Esophagus muscularis mucosa (tissue), 4 donors: ENCODE measurements at places on chromosomes 2 and 18.

DNA sequence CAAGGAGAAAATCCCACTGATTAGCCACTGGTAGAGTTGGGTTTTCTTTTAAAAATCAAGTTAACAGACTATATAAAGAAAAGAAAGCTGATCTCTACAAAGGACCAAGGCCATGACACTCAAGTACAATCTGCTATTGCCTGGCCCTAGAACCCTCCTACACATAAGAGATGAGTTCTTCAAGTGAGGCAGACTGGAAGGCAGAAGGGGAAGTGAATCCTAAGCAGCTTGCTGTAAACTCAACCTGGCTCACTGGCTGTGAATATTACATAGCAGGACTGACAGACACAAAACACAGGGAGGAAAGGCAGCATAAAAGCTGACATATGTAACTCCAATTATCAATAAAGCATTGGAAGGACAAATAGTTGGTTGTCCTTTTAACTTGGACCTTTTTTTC lies 65.4 kb downstream of the TRIP12 start:
- DNase-seq: no peak

DNA sequence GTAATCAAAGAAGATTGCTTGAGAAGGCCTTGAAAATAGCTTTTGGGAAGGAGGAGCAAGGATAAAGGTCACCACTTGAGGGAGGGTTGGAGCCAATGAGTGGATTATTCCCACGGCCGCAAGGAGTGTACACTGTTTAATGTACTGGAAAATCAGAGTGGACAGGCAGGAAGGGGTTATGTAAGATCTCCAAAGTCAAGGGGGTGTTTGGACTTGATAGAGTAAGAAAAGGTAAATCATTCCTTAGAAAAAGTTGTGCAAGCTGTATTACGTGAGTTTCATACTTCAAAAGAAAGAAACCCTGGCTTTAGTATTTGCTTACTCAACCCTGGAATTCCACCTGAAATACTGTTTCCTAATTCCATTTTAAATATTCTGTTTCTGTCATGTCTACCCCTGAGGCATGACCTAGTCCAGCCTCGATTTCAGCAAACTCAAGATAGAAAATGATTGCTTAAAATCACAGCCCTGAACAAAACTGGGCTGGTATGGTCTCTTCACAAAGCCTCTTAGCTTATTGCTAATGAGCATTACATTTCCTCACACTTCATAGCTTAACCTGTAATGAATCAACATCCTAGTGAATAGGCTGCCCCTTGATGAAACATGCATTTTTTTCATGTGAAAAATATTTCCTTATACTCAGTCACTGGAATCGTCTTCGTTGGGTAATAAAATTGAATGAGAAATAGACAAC lies 1.1 kb downstream of the MREG start:
- DNase-seq: no peak

GRCh38 chr2:19987936-19988335 lies 2.0 kb downstream of the WDR35 start:
- DNase-seq: no peak

DNA sequence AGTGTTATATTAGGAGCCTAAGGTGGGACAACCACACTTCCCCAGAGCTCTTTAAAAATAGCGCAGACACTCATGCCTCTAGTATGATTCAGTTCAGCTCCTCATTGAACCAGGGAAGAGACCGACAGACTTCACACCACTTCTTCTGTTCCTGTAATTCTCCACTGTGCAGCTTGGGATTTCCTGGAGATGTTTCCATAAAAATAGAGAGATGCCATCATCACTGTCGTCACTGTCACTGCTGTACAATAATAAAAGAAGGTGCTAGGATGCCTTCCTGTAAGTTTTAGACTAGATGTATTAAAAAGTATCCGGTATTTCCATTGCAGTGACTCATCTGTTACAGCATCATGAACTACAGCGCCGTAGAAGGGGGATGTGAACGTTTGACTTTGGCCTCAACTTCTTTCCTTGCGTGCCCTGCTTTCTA lies 110.9 kb downstream of the FAM210A start:
- DNase-seq: peak; percentile 5

GRCh38 chr2:25829377-25829704 lies 48.9 kb downstream of the ASXL2 start:
- no peak for DNase-seq

- no peak for DNase-seq
These were observed 479.1 kb downstream of the MBD2 start for GRCh38 chr18:53745224-53745967.

DNA sequence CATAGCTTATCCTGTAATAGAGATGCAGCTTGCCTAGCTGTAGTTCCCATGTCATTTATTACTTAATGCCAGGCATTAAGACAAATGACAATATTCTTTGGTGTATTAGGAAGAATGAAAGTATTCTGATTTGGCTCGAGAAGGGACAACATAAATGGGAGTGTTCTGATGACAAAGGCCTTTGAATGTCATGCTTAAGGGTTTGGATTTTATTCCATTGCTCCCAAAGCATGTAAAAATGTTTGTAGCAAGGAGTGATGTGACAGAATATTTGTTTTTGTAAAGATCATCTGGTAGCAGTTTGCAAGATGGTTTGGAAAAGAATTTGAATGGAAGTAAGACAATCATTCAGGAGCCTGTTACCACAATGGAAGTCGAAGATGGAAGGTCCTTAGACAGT lies 30.4 kb downstream of the EEF1B2 start:
- DNase-seq: no peak

- no peak for DNase-seq
These were observed 9.4 kb downstream of the PELI1 start for GRCh38 chr2:64134813-64135212.

- no peak for DNase-seq
These were observed 402.6 kb downstream of the ALK start for GRCh38 chr2:29518646-29519337.

- no peak for DNase-seq
These were observed 58.1 kb upstream of the NFATC1 start for GRCh38 chr18:79337620-79338019.

DNA sequence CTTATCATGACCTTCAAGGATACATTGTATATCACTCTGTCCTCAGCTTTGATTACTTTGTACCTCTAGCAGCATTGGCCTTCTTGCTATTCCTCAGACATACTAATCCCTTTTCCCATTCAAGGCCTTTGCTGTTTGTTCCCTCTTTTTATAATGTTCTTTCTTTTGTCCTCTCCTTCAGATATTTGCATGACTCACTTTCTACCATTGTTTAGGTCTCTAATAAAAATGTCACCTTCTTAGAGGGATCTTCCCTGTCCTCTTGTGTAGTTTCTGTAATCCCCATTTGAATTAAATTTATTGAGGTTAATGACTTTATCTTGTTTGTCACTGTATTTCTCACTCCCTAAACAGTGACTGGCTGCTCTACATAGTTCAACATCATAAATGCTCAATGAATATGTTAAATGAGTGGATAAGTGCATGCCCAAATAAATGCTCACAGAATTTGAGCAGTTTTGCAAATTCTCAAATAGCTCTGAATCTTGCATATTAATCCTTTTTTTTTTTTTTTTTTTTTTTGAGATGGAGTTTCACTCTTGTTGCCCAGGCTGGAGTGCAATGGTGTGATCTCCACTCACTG lies 135.9 kb downstream of the AGPS start:
- no peak for DNase-seq

DNA sequence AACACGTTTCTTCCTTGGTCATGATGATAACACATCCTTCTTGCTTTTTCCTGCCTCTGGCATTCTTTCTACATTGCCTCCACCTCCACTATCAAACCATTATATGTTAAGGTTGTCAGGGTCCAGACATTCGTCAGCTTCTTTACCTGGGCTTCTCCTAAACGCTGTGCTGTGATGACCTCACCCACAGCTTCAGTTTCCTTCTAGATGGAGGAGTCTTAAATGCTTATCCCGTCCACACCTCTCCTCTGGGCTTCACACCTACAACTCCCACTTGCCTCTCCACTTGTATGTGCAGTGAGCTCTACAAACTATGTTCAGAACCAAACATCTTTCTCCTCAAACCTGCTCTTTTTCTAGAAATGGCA lies 666 bp upstream of the STAT1 start:
- DNase-seq: no peak
